Type B pancreatic cell (in vitro differentiated cells): ENCODE measurements at places on chromosomes 1 and 21.

DNA sequence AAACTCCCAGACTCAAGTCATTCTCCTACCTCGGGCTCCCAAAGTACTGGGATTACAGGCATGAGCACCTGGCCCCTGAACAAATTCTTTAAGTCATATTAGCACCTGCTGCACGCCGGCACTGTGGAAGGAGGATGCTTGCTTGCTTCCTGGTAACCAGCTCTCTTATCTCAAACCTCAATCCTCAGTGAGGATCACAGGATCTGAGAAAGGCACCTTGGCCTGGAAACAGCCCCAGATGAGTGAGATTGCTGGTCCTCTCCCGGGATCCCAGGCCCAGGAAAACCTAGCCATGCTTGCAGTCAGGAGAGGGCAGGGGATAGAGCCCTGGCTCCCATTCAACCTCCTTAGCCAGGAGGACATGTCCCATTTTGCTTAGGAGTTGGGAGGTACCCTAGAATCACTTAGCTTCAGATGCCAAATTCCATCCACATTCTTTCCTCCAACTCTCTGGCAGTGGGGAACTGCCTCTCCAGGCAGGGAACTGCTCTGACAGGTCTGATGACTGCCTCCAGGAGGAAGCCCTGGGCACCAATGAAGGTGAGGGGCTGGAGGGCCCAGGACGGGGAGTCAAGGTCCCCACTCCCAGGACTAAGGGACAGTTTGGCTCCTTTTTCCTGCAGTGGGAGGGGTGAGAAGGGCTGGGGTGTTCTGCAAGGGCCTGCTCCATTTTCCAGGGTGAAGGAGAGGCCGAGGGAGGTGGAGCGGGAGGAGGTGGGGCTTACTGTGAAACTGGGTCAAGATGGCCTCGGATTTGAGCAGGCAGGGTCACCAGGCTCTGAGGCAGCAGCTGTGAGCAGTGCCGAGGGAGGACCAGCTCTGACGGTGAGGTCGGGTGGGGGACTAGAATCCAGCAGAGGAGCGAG is 9.5 kb downstream of the GPR37L1 start:
- DNase-seq, result no peak

GRCh38 chr1:7608628-7609305 is 162.3 kb upstream of the VAMP3 start:
- DNase-seq, result no peak

DNA sequence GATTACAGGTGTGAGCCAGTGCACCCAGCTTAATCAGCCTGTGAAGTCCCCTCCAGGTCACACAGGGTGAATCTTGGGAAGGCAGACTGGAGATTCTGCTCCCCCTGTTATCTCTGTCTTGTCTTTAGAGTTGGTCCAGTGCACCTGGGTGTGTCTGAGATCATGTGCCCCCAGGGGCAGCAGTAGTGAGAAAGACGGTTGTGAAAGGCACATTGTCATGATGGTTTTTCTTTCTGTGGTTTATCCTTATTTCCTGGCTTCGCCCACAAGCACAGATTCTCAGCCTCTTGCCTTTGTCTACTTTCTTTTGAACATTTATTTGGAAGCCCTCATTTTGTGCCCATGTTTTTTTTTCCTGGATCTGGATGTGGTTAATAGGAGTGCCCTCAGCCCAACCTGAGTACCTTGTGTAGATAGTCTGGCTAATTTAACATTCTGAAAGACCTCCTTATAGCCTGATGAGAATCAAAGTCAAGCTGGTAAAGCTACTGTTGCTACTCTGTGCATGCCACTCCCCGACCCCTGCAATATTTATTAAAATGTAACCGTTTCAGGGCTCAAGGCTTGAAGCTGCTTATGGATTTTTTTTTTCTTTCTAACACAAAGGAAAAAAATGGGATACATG is 23.7 kb downstream of the UCK2 start:
- DNase-seq, result no peak

GRCh38 chr21:39379986-39380891 is 31.4 kb upstream of the HMGN1 start:
- peak; percentile 89 for DNase-seq
